ENCODE measurements at places on chromosomes 1 and 21.

DNA sequence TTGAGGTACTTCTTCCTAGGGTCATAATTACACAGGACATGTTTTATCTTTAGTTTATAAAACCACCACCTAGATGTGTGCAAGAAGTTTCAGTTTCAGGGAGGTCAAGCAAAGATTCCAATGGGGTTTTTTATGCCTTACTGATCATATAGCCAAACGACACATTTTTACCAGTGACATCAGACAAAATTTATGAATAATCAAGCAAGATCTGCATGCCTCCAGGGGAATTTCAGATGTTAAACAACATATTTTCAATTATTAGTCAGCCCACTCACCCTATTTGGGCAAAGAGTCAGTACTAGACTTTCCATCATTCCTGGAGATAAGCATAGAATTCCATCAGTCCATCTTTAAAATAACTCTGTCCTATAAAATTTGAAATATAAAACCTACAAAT lies 867.4 kb downstream of the KCNT2 start:
- DNase-seq = no peak

DNA sequence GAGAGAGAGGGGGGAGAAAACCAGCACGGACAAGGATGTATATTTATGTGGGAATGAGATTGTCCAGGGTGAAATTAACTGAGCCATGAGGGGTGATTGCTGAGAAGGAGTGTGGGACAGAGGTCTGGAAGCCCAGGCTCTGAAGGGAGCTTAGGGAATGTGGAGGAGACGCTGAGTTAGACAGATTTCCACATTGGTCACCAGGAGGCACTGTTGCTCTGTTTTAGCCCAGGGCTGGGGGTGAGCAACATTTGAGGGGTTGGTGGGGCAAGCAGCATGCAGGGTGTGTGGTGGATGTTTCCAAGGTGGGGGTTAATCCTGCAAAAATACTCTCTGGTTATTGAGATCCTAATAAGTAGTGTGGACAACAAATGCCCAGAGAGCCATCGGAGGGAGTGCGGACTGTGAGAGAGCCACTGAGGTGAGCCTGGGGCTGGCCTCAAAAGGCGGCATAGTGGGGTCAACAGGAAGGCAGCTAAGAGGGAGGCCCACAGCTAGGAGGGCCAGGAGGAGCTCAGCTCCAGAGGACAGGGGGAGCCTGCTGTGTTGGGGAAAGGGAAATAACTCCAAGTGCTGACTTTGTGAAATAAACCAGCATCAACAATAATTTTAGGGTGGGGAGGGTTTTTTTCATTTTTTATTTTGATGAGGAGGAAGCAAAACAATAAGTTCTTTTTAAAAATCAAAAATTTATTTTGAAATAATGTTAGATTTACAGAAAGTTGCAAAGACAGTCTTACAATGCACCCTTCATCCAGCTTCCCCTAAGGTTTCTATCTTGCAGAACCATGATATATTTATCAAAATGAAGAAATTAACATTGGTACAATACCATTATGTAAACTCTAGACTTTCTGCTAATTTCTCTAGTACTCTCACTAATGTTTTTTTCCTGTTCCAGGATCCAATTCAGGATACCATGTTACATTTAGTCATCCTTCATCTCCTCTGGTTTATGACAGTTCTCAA lies 82.8 kb upstream of the CD34 start:
- peak; percentile 47 for DNase-seq

DNA sequence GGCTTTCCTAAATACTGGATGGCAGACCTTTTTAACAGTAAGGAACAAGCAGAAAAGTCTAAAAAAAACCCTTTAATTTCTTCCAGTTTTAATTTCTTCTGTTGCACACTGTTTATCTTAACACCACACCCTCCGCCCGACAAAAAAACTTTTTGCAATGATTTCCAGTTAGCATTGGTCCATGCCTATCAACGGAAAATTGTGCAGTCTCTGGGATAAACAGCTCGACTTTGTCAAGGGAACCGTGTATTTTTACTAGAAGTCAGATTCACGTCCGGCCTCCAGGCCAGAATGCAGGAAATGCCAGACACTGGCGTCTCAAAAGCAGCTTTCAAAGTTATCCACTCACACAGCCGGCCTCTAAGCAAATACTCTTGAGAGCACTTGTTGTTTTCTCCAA lies 378 bp upstream of the NUP210L start:
- peak; percentile 10 for DNase-seq

DNA sequence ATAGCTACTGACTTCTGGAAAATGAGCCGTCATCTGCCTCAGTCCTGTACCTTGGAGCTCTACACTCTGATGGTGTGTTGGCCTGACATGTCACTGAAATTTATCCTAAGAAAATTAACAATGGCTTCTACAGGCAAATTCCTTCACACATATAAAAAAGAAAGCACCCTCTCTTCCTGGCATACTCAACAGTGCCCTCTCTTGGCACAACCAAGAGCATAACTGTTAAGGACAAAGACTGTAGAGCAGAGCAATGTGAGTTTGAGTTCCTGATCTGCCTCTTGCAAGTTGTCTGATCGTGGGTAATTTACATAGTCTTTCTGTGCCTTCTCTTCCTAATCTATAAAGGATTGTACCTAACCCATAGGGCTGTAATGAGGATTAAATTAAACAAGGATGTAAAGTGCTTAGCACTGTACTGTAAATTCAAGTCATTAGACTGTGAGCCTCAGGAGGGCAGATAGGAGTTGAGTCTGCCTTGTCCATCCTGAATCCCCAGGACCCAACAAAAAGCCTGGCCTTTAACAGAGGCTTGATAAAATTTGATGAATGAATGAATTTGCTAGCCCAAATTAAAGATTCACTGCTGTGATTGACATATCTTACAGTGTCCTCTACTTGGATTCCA lies 83.5 kb downstream of the SYF2 start:
- no peak for DNase-seq

All from ELF-1 (cell line).